ENCODE measurements at places on chromosomes 11 and 22.

DNA sequence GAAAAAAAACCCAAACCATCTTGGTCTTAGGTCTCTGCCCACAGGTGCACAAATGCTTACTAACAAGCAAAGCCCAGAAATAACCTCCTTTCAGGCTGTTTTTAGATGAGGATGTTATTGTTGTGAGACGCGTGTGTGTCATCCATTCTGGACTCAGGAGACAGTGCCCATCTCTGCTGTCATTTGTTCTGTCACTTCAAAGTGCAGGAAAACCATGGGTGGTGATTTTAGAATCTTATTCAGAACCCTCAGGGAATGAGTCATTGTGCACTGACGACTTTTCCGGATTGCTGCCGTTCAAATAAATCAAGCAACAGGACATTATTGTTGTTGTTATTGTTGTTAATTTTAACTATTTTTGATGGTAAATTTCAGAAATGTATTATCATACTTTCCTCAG, 110.3 kb downstream of the LRRC32 start:
- no peak for DNase-seq

GRCh38 chr22:43012390-43012789, 2.6 kb downstream of the PACSIN2 start:
- no peak for DNase-seq

DNA sequence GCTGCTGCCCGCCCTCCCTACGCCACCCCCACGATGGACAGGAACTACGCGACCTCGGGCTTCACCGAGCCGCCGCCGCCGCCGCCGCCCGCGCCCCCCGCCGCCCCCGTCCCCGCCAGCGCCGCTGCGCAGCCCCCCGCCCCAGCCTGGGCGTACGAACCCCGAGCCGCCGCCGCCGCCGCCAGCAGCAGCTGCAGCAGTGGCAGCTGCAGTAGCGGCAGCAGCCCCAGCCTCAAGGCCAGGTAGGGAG, 407 bp downstream of the QSER1 start:
- DNase-seq = no peak

GRCh38 chr11:27367881-27368280, 4.9 kb upstream of the CCDC34 start:
- no peak for DNase-seq

Measured in HEK293T (cell line).